ENCODE measurements at places on chromosomes 5 and 9.
A peak's percentile ranks its signal among the peaks of the same experiment; 100 is the strongest.

DNA sequence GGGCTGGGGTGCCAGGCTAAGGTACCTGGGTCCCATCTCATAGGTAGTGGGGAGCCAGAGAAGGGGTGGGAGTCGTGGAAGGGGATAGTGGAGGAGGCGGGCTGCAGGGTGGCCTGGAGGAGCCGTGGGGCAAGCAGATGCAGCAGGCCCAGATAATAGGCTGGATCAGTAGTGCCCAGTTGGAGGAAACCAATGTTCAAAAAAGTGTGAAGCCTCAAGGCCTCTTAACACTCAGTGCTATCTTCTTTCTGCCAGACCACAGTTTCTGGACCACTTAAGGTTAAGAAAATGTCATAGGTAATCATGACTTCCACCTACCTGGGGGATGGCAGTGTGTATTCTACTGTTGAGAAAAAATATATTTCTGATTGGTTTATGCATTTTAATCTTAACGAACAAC is 63.3 kb upstream of the TGFBR1 start:
- no peak for DNase-seq

DNA sequence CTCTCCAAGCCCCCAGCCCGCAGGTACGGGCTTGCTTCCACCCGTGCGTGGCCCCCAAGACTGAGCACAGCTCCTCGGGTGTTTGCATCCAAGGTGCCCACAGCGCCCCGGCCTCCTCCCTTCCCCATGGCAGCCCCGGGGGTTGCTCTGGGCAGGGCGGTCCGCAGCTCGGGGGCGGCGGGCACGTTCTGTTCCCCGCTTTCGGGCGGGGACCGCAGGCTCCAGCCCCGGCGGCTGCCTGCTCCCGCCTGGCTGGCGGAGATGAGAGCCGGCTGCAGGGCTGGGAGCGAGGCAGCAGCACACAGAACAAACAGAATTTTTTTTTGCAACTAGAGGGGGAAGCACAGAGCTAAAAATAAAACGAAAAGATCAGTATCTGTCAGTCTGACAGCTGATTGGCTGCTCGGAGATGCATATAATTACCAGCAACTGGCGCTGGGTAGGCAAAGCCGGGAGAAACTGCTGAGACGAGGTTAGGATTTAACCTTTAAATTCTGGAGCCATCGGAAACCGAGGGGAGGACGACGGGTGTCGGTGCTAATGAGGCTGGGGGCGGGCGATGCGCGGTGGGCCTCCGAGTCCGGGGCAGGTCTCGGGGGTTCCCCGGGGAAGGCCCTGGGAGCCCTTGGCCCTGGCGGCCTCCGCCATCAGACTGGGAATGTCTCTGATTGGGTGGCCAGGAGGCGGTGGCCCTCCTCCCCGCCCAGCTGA is 142.7 kb upstream of the IER5L start:
- DNase-seq: peak; percentile 89

- no peak for DNase-seq
Observed at GRCh38 chr9:99050924-99051323, 54.0 kb upstream of the TGFBR1 start.

DNA sequence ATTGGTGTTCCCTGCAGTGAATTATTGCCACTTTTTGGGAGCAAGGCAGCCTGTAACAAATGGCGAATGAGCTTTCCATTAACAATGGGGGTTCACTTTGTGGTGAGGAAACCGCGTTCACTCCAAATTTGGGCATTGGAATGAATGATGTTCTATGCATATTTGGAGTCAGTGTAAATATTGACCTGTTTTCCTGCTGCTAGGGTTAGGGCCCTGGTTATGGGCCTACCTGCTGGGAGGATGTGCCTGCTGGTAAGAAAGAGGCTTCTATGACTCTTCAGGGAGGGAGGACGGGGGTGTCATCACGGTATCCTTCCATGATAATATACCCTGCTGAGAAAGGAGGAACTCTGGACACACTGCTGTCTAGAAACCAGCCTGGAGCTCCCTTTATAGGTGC is 29.0 kb downstream of the C9orf50 start:
- no peak for DNase-seq

DNA sequence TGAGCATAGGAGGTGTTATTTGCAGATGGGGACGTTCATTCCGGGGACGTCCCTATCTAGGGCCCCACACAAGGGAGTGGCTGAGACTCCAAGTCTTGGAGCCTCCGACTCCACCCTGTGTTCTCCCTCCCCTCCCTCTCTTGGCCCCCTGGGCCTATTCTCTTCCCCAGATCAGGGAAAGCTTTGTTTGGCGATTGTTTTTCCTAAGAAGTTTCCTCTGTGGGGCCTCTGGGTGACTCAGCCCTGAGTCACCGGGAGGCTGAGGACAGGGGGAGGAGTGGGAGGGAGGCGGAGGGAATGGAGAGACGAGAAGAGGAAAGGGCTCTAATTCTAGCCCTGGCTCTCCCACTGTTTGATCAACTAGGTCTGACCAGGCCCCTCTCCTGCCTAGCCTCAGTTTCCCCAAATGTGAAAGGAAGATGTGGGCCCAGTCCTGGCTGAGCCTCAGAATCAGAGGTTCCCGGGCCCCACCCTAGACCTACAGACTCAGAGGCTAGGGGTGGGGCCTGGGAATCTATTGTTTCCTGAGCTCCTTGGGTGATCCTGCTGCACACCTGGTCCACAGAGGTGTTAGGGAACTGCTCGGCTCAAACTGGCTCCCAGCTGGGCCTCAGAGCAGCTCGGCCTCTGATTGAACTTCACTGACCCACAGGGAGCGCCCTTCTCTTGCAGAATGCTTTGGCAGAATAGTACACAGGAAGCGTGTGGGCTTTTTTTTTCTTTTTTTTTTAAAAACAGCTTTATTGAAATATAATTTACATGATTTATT is 19.2 kb downstream of the GSN start:
- DNase-seq: peak; percentile 88

- DNase-seq: no peak
Observed at GRCh38 chr5:67935908-67936566, 279.5 kb upstream of the PIK3R1 start.

Data from HFFc6 (cell line).